ENCODE measurements at places on chromosomes 7 and 10.
A peak's percentile ranks its signal among the peaks of the same experiment; 100 is the strongest.

- DNase-seq = no peak
- H3K4me3 ChIP-seq = no peak overlapping the region
- no peak overlapping the region for H3K27ac ChIP-seq
- no peaks in the 10 kb centered on the region for H3K4me1 ChIP-seq
- H3K27me3 ChIP-seq = no peaks in the 10 kb centered on the region
- H3K36me3 ChIP-seq = no peaks in the 10 kb centered on the region
These were observed 114.5 kb downstream of the PON1 start for GRCh38 chr7:95209788-95210187.

- no peaks in the 10 kb centered on the region for H3K36me3 ChIP-seq
- no peak for DNase-seq
- no peaks in the 10 kb centered on the region for H3K4me1 ChIP-seq
- no peak overlapping the region for H3K27ac ChIP-seq
- no peak overlapping the region for H3K4me3 ChIP-seq
- no peaks in the 10 kb centered on the region for H3K27me3 ChIP-seq
These were observed 69.1 kb upstream of the COMTD1 start for GRCh38 chr10:75304741-75305390.

GRCh38 chr7:11133436-11133959 is 159.8 kb downstream of the PHF14 start:
- H3K27me3 ChIP-seq = no peaks in the 10 kb centered on the region
- H3K4me3 ChIP-seq = no peak overlapping the region
- DNase-seq = no peak

- no peaks in the 10 kb centered on the region for H3K36me3 ChIP-seq
- no peaks in the 10 kb centered on the region for H3K4me1 ChIP-seq
- H3K27me3 ChIP-seq = no peaks in the 10 kb centered on the region
- no peak overlapping the region for H3K27ac ChIP-seq
- no peak for DNase-seq
- H3K4me3 ChIP-seq = no peak overlapping the region
These were observed 138.3 kb downstream of the CYP26A1 start for GRCh38 chr10:93211991-93212390.

DNA sequence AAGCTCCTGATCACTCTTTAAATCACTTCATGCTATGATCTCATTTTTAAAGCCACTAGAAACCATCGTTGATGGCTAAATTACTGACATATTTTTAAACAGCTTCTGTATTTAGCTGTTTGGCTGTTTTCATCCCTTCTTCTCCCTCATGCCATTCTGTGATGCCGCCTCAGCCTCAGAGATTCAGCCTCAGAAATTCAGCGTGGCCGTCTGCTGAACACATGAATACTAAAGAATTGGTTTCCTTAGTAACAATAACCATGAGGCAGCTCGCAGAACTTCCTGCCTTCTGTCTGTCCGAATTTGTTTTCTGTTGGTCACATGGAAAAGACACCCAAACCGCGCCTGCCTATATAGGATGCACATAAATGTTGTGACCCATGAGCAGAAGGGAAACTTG is 31.0 kb upstream of the FZD1 start:
- no peaks in the 10 kb centered on the region for H3K36me3 ChIP-seq
- H3K4me1 ChIP-seq = no peaks in the 10 kb centered on the region
- no peak for DNase-seq
- H3K27ac ChIP-seq = no peak overlapping the region
- no peak overlapping the region for H3K4me3 ChIP-seq
- no peaks in the 10 kb centered on the region for H3K27me3 ChIP-seq

GRCh38 chr10:7475046-7475911 is 64.4 kb upstream of the SFMBT2 start:
- H3K4me3 ChIP-seq = no peak overlapping the region
- no peaks in the 10 kb centered on the region for H3K36me3 ChIP-seq
- no peaks in the 10 kb centered on the region for H3K27me3 ChIP-seq
- H3K4me1 ChIP-seq = peaks cover 6% of the 10 kb centered on the region

GRCh38 chr7:79692015-79692414 is 238.5 kb upstream of the MAGI2 start:
- no peaks in the 10 kb centered on the region for H3K36me3 ChIP-seq
- no peak for DNase-seq
- no peaks in the 10 kb centered on the region for H3K27me3 ChIP-seq
- H3K4me3 ChIP-seq = no peak overlapping the region
- no peak overlapping the region for H3K27ac ChIP-seq
- H3K4me1 ChIP-seq = no peaks in the 10 kb centered on the region

GRCh38 chr10:124559372-124560132 is 97.9 kb downstream of the LHPP start:
- no peak for DNase-seq
- no peaks in the 10 kb centered on the region for H3K36me3 ChIP-seq
- no peak overlapping the region for H3K4me3 ChIP-seq
- peak overlapping the region; percentile 80 for H3K27ac ChIP-seq

GRCh38 chr10:100204370-100204769 is 18.5 kb upstream of the ERLIN1 start:
- no peak overlapping the region for H3K4me3 ChIP-seq
- no peaks in the 10 kb centered on the region for H3K27me3 ChIP-seq
- no peak overlapping the region for H3K27ac ChIP-seq
- H3K4me1 ChIP-seq = no peaks in the 10 kb centered on the region
- no peaks in the 10 kb centered on the region for H3K36me3 ChIP-seq

DNA sequence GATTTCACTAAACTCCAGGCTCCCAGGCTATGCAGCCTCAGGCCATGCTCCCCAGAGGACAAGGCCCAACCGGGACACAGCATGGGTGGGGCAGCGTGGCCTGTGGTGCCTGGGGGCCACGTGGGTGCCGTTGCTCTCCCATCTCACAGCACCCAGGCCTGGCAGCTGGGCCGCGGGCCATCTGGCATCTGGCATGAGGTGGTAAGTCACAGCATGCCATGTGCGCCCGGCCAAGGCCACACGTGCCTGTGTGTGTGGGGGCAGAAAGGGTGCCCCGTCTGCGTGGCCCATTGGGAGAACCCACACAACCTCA is 204.1 kb downstream of the EBF3 start:
- H3K4me3 ChIP-seq = no peak overlapping the region
- H3K27me3 ChIP-seq = no peaks in the 10 kb centered on the region
- DNase-seq = no peak
- peaks cover 14% of the 10 kb centered on the region for H3K36me3 ChIP-seq

DNA sequence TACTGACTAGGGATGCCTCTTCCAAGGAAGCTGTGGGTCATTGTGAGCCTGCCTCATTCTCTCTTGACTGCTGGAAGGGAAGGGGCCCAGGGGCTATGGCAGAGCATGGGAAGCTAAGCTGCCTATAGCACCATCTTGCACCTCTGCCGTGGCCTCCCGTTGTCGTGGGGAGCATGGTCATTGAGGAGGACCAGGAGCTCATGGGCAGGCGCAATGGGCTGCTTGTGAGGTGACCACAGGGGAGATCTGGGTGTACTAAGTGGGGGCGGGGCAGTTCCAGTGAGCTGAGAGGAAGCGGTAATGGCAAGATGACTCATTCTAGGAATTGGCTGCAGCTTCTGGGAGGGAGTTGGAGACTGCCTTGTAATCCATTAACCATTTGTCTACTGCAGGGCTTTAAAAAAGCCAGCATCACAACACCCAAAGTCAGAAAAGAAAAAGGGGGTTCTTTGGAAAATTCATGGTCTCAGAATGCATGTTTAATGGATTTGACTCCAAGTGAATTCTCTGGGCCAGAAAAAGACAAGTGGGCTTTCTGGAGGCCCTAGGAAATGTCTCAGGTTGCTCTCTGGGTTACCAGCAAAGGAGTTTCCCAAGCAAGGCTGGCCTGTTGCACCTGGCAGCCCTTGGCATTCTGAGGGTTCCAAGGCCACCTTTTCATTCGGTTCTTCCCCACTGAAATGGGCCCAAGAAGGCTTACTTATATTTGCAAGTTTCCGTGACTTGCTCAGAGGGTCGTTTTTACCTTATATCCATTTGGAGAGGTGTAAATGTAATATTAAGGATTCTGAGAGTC is 3.6 kb downstream of the DUSP5 start:
- peak overlapping the region; percentile 96 for H3K27ac ChIP-seq
- no peaks in the 10 kb centered on the region for H3K27me3 ChIP-seq
- H3K4me3 ChIP-seq = peak overlapping the region; percentile 83
- peak; percentile 96 for DNase-seq
- peaks cover 77% of the 10 kb centered on the region for H3K4me1 ChIP-seq
- peaks cover 15% of the 10 kb centered on the region for H3K36me3 ChIP-seq

DNA sequence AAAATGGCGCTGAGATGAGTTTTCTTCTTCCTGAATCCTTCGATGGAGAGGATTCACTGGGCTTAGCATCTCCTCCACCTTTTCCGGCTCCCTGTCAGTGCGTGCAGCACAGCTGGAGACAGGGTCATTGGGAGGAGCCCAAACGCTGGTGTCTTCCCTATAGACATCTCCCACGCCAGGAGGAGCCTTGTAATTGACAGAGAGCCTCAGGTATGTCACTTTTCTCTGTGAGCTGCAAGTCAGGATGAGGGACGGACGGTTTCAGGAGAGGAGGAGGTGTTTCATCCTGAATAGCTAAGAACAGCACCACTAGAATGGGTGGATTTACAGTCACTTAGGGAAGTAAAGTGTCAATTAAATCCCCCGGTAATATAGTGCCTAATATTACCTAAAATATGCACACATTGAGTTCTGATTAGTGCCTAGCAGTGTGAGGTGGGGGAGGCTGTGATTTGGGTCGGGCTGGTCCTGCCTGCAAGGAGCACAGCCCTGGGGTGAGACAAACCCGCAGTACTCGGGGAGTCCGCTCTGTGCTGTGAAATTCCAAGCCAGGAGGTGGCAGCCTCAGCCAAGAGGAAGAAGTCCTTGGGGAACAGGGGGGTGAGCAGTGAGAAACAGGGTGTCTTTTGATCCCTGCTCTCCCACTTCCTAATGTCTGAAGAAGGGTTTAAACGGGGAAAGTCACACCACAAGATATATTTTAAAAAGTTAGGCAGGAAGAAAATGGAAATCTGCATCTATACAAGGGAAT is 28.2 kb downstream of the IL15RA start:
- H3K36me3 ChIP-seq = no peaks in the 10 kb centered on the region
- H3K4me3 ChIP-seq = no peak overlapping the region
- H3K4me1 ChIP-seq = peaks cover 36% of the 10 kb centered on the region
- peak; percentile 54 for DNase-seq
- peak overlapping the region; percentile 31 for H3K27ac ChIP-seq

DNA sequence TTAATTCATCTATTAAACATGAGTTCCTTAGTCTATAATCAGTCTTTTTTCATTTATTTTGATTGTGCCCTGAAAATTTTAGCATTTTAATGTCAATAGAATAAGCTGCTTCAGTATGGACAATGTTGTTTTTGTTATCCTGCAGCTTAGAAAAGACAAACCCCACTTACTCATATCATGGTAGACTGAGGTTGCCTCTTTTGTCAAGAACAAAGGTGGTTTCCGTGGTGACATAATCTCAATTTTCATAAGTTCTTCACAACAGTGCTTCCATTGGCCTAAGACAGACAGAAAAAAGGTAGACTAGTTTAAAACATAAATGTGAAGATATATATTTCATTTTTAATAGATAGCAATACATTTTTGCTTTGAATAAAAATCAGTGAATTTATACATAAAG is 69.1 kb downstream of the RTKN2 start:
- no peak overlapping the region for H3K27ac ChIP-seq
- DNase-seq = no peak
- H3K36me3 ChIP-seq = no peaks in the 10 kb centered on the region
- no peak overlapping the region for H3K4me3 ChIP-seq
- no peaks in the 10 kb centered on the region for H3K4me1 ChIP-seq

GRCh38 chr7:130351791-130352090 is 7.1 kb downstream of the CPA5 start:
- no peak overlapping the region for H3K4me3 ChIP-seq
- H3K36me3 ChIP-seq = no peaks in the 10 kb centered on the region
- DNase-seq = no peak
- no peaks in the 10 kb centered on the region for H3K27me3 ChIP-seq

DNA sequence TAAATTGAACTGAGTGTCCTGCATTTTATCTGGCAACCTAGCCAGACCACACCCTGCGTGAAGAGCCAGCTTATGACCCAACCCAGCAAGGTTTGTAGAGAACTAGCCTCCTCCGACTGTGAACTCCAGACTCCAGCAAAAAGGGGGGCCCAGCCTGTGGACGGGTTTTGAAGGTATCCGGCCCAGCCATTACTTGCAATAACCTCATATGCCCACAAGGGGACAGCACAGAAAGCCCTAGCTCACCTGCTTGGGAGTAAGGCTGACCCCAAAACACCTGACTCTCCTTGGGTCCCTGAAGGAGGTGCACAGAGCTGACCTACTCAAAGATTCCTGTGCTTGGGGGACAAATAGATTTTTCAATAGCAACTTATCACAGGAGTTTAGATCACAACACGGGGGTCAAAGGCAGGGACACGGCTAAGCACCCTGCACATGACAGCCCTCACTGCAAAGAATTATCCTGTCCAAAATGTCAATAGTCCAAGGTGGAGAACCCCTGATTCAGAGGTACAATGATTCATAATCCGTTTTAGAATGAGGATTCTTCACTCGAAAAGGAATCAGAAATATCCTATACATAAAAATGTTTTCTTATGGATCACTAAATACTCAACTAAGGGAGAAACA is 4.6 kb downstream of the TRPV6 start:
- peaks cover 45% of the 10 kb centered on the region for H3K27me3 ChIP-seq
- H3K4me1 ChIP-seq = no peaks in the 10 kb centered on the region
- H3K4me3 ChIP-seq = no peak overlapping the region
- H3K27ac ChIP-seq = no peak overlapping the region
- no peaks in the 10 kb centered on the region for H3K36me3 ChIP-seq

GRCh38 chr10:28628184-28628893 is 49.0 kb upstream of the BAMBI start:
- H3K4me3 ChIP-seq = no peak overlapping the region
- H3K4me1 ChIP-seq = peaks cover 8% of the 10 kb centered on the region

- no peak for DNase-seq
- H3K27ac ChIP-seq = no peak overlapping the region
- H3K36me3 ChIP-seq = no peaks in the 10 kb centered on the region
- no peak overlapping the region for H3K4me3 ChIP-seq
These were observed 12.9 kb upstream of the SNX10 start for GRCh38 chr7:26278770-26279169.

DNA sequence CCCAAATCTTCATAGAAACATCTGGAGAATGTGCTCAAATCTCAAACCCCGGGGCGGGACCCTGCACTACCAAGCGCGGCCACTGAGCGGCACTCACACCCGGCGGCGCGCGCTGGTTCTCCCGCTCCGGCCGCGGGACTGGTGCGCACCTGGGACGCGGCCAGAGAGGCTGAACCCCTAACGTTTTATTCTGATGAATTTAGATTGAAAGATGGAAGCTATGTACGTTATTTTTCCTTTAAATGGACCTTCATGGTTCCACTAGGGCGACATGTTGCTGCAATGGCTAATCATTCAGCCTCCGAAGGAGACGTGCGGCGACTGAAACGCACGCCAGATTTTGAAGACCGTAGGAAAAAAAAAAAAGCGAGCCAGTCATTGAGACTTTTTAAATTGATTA is 107.0 kb upstream of the INSIG1 start:
- no peaks in the 10 kb centered on the region for H3K27me3 ChIP-seq
- H3K36me3 ChIP-seq = no peaks in the 10 kb centered on the region
- H3K27ac ChIP-seq = no peak overlapping the region
- DNase-seq = peak; percentile 59
